Stimulated activated CD4-positive, alpha-beta T cell treated with anti-CD3 and anti-CD28 coated beads, Interleukin-2, amount 100 ng/mL, for 48 hours (primary cell): ENCODE measurements at places on chromosomes 13 and 19.

DNA sequence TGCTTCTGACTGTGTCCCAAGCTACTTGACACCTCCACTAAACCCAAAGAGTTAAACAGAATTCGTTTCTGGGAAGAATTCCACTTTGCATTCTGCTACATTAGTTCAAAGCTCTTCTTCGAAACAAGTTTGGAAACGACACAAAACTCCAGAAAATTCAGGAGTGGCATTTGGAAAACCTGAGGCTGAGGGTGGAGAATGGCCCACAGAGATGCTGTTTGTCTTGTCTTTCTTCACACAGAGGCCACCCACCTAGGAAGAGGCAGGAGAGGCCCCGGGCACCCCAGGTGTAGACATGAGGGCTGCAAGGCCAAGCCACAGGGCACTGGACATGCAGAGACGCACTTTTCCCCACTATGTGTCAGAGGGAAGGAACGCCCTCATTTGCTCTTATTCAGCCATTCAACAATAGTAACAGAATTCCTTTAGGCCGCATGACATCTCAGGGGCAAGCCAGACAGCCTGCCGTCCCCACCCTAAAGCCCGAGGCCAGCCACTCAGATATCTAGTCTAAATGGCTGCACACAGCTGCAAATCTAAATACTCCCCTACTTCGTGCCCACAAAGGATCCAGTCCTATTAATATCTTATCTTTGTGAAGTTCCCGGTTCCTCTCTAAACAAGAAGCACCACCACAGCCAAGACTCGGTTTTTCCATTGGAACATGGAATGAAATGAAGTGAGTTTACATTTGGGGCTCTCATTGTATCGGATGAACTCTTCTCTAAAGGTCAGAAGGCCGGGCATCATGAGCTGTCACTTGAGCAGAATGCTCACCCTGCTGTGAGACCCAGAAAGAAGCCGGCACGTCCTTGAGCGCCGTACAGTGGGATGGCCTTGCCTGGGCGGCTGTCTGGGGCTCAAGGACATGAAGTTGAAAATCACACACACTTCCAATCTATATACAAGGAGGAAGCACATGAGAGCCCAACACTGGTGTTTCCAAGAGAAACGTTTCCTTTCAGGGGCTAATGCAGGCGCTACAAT is 19.8 kb downstream of the COL4A1 start:
- DNase-seq = no peak

DNA sequence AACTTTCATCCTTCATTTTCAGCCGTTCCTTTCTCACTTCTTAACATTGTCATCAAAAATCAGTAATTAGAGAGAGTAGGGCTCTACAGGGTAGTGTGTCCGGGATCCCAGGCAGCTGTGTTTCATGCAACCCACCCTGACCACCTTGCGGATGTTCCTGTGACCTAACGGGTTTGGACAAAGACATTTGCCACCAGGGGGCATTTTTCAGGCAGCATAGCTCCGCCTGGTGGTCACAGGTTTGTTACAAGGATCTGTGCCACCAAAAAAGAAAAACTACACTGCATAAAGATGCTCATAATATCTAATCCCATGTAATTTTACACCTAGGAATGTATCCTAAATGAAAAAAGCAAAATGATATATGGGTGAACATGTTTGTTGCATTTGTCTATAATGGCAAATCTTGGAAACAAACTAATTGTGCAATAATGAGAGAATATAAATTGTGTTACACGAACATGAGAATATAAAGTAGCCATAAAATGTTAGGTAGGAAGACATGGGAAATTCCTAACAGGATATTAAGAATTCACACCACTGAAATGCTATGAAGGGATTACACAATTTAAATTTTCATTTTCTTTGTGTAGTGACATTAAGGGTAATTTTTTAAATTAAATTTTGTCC is 123.0 kb downstream of the SLC7A1 start:
- DNase-seq = peak; percentile 51

DNA sequence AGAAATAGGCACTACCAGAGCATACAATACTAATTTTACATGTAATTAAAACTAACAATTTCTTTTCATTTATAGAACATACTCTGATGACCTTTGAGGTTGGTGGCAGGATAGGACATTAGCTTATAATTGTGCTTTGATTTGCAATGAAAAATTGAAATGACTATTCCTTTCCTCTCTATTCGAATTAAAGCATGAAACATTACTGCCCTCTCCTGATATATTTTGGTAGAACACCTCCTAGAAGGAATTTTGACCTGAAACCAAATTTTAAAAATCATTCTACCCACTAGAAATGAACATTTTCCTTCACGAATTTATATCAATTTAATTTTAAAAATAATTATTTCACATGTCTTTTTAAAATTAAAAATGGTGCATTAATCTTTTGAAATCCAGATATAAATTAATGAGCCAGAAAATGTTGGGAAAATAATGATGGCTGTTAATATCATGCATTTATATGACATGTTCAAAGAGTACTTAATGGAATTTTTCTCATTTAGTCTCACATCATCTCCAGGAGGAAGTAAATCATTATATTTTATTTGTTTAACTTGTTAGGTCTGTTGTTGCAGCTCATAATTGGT is 556.3 kb upstream of the ARGLU1 start:
- no peak for DNase-seq

DNA sequence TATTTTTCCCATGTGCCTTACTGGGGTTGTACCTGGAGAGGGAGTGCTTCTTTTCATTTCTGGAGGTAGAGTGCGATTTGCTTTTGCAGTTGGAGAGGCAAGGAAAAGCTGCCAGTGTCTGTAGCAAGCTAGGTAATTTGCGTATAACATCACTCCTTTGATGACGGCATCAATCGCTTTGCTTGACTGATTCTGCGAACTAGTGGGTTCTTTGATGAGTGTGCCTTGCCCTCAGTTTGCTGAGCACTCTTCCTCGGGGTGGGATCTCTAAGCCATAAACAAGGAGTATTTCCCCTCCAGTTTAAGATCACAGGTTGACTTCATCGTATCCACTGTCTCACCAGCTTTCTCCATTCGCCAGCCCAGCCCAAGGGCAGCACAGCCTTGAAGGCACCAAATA is 344.5 kb downstream of the KCNRG start:
- DNase-seq = no peak

DNA sequence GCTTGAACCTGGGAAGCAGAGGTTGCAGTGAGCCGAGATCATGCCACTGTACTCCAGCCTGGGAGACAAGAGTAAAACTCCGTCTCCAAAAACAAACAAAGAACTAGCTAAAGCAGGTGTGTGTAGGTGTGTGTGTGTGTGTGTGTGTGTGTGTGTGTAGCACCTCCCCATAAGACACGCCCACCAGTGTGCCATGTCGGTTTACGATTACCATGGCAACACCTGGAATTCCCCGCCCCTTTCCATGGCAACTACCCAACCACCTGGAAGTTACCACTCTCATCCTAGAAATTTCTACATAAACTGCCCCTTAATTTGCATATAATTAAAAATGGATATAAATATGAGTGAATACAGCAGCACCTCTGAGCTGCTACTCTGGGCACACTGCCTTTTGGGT is 80.9 kb upstream of the ADGRE5 start:
- DNase-seq = no peak

DNA sequence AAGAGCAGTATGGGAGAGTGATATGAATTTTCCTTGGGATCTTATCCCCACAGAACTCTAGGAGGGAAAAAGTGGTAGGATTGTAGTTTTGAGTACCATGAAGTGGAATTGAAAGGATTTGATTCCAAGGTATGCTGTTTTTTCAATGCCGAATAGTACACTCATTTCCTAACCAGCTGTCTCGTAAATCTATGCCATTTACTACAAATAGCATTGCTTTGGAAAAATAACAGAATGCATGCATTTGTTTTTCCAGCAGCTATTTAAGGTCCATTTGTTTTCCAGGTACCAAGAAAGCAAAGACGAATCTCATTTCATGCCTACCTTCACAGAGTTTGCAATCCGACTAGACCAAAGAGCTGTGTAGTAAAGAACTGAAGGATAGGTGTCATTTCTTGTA is 10.5 kb downstream of the POLR1D start:
- DNase-seq = no peak

GRCh38 chr13:111572956-111573761 is 252.7 kb downstream of the TEX29 start:
- no peak for DNase-seq

DNA sequence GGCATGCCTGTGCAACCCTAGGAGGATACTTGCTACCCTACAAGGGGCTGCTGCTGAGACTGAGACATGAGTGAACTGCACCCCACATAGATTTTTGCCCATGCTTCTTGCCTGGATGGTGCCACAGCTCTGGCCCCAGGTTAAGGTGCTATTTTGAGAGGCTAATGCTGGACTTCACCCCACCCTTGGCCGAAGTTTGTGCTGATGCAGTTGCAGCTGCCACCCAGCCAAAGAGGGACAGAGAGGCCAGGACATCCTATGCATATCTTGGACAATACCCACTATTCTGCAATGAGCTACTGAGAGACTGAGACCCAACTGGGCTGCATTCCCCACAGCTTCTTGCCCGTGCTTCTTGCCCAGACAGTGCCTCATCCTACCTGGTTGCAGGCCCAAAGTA is 34.6 kb downstream of the NHLRC3 start:
- DNase-seq = no peak

DNA sequence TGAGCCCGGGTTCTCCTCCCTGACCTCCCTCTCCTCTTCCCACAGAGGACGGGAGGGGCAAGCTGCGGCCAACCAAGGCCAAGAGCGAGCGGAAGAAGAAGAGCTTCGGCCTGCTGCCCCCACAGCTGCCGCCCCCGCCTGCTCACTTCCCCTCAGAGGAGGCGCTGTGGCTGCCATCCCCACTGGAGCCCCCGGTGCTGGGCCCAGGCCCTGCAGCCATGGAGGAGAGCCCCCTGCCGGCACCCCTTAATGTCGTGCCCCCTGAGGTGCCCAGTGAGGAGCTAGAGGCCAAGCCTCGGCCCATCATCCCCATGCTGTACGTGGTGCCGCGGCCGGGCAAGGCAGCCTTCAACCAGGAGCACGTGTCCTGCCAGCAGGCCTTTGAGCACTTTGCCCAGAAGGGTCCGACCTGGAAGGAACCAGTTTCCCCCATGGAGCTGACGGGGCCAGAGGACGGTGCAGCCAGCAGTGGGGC is 162.2 kb downstream of the KDM4B start:
- DNase-seq = no peak
